Myocyte (in vitro differentiated cells): ENCODE measurements at places on chromosomes 16 and 17.
A peak's percentile ranks its signal among the peaks of the same experiment; 100 is the strongest.

DNA sequence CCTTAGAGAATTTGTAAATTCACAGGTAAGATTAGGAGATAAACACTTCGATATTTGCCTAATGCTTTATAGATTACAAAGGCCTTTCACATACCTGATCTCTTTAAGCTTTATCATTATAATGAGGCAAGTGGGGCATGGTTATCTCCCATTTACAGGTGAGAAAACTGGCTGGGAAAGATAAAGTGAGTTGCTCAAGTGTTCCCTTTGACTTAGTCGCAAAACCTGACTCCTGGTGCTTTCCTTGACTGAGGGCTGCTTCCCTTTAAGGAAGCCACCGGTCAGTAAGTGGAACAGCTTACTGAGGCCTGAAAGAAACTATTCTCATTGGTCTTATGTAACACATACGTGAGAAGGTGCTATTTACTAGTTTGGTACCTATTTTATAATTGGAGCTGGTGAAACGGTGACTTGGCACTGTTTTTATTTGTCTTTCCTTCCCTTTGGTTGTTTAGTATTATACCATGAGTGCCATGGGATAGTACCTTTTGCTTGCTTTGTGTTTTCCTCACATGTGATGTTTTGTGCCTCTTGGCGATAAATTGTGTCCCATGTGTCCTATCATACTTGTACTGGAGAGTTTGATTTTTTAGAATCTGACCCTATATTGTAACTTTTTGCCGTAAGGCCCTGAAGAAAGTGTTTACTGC, 57.2 kb downstream of the NUP88 start:
- DNase-seq = no peak

DNA sequence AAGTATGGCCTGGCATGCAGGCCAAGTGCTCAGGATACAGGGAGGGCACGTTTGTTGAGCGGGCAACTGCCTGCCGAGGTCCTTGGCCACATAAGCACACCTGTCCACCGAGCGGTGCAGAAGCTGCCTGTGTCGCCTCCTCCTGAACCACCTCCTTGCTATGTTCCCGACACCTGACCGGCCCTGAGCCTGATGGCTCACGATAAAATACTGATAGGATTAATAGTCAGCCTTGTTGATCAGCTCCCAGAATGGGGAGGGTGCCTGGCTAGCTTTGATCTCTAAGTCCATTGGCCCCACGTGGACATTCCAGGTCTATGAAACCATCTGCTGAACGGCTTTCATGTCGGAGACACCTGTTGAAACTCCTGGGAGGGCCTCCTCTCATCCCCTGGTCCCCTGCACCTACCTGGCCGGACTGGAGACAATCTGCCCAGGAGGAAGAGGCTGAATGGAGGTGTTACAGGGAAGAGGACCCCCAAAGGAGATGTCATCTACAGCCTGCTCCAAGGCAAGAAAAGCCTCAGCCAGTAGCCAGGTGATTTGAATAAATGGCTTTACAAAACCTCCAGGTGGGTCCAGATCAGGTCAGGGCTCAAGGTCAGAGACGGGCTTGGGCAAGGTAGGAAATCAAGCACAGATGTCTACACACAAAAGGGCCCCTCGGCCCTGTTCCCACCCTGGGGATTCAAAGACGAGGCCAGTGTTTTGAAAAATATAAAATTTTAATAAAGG, 33.4 kb downstream of the AXIN2 start:
- DNase-seq = no peak

DNA sequence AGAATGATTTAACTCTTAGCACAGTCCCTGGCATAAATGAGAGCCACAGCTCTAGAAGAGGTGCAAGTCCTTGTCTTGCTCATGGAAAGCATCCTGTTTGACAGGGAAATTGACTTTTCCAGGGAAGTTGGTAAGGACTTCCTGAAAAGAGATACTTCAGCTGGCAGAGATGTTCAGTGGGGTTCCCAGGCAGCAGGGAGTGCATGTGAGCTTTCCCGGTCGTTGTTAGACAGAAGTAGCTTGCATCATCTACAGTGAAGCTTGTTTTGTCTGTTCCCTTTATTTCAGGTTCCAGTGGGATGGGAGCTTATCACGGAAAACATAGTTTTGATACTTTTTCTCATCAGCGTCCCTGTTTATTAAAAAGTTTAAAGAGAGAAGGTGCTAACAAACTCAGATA, 22.9 kb downstream of the ALDH3A2 start:
- DNase-seq = no peak

DNA sequence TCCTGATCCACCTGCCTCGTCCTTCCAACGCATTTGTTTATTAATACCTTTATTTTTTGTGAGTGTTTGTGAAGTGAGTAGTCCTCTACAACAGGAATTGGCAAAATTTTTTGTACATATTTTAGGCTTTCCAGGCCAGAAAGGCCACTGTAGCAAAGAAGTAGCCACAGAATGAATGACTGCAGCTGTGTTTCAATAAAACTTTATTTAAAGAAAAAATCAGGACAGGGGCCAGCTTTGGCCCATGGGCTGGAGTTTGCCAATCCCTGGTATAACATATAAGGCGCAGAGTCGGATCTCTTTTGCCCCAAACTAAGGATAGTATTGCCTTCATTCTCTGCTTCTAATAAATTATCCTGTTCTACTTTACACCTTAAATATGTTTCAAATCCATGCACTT, 198.0 kb upstream of the COX10 start:
- DNase-seq = no peak

- no peak for DNase-seq
These were observed 8.3 kb downstream of the NKIRAS2 start for GRCh38 chr17:42027961-42028790.

DNA sequence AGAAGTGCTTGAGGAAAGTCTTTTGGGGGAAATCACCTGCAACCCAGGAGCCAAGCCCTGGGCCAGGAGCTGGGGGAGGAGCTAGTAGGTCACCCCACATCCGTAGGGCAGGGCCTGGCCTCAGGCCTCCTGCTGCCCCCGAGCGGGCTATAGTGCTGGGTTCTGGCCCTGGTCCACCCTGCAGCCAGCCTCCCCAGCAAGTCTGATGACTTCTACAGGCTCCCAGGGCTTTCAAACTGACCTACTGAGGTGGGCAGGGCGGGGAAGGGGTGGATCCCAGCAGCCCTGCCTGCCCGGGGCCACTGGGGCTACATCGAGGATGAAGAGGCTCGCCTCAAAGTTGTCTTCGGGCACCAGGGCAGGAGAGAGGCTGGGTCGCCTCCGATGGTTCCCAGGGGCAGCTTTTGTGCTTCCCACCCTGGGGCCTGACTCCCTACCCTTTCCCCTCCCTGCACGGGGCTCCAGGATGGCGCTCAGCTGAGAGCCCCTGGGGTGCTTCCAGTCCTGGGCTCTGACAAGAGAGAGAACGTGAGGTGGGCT, 5.0 kb downstream of the CENPX start:
- DNase-seq = no peak

- no peak for DNase-seq
These were observed 8.6 kb downstream of the P2RX1 start for GRCh38 chr17:3907483-3908216.

DNA sequence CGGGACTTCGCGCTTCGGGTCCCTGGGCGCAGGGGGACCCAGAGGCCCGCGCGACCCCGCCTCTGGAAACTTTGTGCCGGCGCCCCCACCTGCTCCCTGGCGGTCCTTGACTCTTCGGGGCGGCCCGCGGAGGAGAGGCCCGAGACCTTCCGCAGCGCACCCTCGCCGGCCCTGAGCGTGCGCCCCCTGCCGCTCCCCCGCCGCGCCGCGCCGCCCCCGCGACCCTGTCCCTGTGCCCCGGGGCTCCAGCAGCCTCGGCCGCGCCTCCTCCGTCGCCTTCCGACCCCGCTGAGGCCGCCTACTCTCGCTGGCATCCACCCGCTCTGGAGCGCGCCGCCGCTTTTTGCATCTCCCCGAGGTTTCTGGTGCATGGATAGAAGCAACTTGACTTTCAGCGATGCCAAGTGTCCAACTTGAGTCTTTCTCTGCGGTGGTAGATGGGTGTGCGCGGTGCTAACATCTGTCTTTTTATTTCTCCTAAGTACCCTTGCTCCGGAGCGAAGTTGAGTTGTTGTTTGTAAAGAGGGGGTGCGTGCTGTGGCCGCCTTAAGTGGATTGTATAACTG, 414 bp downstream of the DUSP14 start:
- peak; percentile 76 for DNase-seq

GRCh38 chr16:67165121-67166078, 855 bp downstream of the HSF4 start:
- DNase-seq = no peak

DNA sequence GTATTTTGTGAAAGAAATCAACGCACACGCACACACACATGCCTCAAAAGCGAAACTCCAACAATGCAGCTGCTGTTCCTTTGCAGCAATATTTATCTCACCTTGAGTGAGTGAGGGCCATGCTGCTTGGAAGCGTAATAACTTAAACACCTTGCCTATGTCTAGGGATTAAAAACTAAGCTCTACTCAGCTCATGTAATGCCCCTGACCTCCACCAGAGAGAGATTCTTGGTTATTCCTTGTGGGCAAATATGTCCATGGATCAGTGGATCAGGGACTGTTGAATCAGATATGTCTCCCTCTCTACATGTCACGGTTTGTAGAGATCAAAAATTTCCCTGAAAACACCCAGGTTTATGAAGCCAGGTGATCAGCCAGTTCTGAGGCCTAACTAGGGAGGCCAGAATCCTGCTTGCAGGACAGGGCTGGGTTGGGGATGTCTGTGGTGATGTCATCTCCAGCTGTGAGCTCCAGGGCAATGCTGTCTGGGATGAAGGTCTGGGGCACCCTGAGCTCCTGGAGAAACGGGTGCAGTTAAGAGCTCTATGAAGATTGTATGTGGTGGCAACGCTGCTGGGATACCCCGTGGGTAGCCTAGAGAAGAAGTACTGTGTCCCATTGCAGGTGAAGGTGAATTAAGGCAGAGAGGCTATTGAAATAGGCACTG, 149.4 kb downstream of the KCNJ12 start:
- DNase-seq = no peak

- no peak for DNase-seq
These were observed 285.2 kb downstream of the CDH13 start for GRCh38 chr16:82911925-82912324.

DNA sequence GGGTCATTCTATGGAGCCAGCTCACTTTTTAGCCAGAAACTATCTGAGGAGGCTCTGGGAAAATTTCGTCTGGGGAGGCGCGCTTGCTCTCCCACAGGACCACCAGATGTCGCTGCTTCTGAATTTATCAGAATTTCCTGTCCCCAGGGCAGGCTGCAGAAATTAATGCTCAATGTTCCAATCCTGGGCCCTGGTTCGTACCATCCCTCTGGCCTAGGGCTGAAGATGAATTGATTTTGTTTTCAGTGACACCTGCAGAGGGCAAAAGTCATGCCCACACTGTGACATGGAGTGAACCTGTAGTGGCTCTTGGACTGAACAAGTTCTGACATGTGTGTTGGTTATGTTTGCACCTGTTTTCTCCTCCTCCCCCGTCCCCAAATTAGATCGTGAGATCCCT, 482.6 kb downstream of the NPIPA7 start:
- DNase-seq = peak; percentile 5

GRCh38 chr16:31199430-31200041, 3.0 kb downstream of the PYCARD start:
- no peak for DNase-seq

GRCh38 chr16:2243781-2244180, 7.5 kb downstream of the DNASE1L2 start:
- DNase-seq = no peak

- peak; percentile 66 for DNase-seq
These were observed 84.1 kb downstream of the TBC1D16 start for GRCh38 chr17:79951361-79952264.

DNA sequence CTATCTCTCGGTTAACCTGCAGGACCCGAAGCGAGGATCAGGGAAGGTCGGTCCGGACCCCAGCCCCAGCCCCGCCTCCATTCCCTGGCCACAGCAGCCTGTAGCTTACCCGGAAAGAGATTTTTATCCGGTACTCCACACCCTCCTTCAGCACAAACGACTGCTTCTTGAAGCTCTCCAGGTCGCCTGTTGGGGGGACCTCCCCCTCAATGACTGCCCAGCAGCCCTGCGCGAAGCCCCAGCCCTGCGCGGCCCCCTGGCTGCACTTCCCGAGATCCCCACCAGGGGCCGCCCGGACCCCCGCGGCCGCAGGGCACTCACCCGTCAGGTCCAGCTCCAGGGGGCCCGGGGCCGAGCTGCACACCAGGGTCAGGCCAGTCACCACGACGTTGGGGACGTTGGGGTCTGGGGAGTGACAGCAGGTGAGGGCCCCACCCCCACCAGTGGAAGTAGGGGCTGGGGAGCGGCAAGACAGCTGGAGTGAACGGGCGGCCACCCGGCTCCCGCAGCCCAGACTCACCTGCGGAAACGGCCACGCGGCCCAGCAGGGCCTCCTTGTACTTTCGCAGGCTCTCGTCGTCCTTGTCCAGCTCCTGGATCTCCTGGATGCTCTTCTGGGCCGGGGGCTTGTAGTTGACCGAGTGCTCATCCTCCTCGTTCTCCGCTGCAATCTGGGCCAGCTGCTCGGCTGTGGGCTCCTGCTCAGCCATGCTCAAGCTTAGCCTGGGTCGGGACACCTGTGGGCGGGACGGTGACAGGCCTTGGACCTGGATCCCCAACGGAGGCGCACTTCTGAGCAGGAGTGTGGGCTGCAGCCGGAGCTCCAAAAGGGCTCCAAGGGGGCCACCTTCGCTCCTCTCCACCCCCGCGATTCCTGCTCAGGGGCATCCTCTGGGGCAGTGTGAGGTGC, 1.7 kb downstream of the ARHGDIA start:
- peak; percentile 49 for DNase-seq

DNA sequence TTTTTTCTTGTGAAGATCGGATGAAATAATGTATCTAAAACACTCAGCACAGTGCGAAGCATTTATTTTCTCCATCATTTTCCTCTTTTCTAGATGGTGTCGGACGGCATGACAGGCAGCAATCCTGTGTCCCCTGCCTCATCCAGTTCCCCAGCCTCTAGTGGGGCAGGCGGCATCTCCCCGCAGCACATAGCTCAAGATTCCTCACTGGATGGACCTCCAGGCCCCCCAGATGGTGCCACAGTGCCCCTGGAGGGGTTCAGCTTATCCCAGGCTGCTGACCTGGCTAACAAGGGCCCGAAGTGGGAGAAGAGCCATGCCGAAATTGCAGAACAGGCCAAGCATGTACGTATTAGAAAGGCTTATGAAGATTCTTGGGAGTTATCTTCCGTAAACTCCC, 5.0 kb downstream of the SRCAP start:
- DNase-seq = no peak

GRCh38 chr16:28910086-28911031, 14.7 kb downstream of the RABEP2 start:
- peak; percentile 22 for DNase-seq

GRCh38 chr16:2734844-2735515, 15.0 kb upstream of the PRSS27 start:
- no peak for DNase-seq
